Activated naive CD4-positive, alpha-beta T cell treated with Interleukin-2 at 50 U/mL for 16 hours (primary cell): ENCODE measurements at places on chromosomes 16 and 17.

- no peak for DNase-seq
These were observed 12.2 kb downstream of the CD300LD start for GRCh38 chr17:74579900-74580299.

- no peak for DNase-seq
These were observed 4.9 kb downstream of the CAPNS2 start for GRCh38 chr16:55571191-55571897.

- no peak for DNase-seq
These were observed 69.1 kb downstream of the VMP1 start for GRCh38 chr17:59776577-59776976.

GRCh38 chr17:7043497-7044198 lies at the start of gene SLC16A11:
Gene SLC16A11, minus strand, starts transcription at chr17:7044092. Its CDS starts 579 bp downstream, at chr17:7043513.
- peak; percentile 46 for DNase-seq

DNA sequence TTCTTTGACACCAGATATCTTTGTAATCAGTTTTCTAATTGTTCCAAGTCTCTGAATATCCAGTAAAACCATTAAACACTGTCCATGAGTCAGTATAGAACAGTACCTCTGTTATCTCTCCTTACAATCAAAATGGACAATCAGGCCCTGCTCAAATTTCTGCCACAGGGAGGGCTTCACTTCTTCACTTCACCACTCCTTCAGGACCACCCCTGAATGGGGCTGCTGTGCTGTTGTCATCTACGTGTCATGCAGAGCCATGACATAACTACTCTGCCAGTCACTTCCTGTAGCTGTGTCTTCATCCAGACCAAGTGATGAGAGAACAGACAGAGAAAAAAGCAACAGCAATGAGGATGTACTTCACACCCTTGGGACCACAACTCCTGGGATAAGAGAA lies 116.9 kb downstream of the TANC2 start:
- no peak for DNase-seq

DNA sequence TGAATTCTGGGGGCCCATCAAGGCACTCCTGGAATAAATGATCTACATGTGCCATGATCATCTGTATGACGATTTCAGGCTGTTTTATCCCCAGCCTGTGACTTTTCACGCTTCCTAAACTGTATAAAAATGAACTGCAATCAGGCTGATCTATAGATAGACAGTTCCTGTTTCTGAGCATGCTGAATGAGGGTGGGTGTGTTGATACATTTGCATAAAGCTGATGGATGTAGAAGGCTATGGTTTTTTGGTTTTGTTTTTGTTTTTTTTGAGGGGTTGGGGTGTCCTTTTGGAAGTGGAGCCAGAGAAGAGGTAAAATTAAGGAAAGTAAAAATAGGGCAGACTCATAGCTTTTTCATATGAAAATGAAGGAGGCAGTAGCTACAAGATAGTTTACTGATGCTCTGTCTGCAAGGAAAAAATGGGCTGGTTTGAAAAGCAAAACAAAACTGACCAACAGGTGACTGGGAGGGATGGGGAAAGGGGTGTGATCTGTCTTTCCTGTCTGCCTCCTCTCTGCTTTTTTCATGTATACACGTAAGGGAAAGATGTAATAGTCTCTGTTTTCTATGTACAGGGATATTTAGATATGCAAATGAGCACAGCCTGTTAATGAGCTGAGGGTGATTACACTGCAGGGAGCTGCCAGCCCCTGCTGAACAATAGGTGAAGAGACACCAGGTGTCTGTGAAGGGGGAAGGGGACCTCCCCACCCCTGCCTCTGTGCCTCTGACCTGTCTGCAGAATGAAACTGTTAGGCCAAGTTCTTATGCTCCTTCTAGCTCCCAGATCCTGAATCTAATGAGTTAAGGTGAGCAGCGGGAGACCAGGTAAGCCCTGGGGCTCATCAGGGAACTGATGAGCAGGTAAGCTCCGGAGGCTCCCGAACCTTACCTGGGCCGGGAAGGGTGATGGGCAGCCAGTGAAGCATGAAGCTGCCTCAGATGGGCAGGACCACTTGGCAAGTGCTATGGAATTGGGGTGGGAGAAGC lies 46.6 kb upstream of the LYRM9 start:
- no peak for DNase-seq

DNA sequence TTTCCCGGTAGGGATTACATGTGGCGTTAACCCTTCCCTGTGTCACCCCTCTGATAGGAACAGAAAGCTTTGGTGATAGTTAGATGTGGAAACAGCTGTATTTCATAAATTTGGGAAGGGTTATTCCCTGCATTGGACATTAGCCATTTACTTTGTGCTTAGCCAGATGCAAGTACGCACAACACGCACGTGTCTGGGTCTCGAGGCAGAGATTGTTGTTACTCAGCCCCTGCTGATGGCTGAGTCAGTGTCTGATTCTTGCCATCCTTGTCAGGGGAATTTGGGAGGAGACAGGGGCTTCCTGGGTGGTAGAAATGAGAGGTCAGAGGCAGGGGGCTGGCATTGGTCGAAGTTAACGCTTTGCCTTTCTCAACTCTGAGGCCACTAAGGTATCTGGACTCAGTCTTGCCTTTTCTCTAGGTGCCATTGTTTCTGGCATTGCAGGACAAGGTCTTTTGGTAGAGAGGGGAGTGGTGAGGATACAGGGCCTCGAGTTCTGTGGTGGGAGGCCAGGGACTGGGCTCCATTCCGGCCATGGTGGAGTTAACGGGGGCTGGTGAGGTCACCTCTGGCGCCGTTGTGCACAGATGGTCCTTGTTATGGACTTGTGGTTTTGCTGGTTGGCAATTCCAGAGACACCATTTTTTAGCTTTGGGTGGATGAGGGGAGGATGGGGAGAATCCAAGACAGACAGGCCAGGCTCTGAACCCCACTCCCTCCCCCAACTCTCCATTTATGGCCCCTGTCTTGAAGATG lies 8.2 kb downstream of the MMP2 start:
- DNase-seq: no peak

- DNase-seq: no peak
These were observed 3.6 kb upstream of the STAC2 start for GRCh38 chr17:39229274-39229913.

DNA sequence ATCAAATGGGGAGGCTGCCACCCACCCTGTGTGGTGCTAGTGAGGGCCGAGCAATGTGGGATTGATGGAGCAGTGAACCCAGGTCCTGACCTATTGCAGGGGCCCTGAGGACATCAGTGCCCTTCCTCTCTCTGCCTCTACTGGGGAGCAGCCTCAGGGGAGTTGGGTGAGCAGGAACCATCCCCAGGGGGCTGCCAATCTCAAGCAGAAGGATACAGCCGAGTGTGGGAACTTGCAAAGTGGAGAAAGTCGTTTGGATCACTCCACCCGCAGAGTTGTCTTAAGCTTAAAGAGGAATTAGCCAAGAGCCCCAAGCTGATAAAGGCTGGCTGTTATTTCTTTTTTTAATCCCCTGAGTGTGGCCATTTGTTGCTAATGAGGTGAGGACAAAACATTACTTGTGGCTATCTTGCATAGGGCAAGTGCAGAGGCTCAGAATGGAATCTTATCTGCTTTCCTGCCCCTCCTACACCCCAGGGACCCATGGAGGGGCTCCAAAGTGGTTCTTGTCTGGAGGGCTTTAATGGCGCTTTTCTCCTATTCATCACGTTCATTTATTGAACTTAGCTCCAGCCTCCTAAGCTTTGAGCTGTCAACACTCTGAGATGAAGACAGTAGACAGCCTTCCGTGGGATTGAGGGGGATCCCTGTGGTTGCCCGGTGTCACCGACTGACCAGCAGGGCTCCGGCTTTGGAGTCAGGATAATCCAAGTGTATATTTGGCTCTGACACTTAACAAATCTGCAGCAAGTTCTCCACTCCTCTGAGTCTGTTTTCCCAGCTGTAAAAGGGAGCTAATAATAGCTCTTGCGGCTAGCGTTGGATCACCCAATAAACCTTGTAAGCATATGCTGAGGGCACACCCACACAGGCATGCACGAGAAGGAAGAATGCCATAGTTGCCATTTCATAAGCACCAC lies 45.1 kb downstream of the MYH11 start:
- DNase-seq: no peak

DNA sequence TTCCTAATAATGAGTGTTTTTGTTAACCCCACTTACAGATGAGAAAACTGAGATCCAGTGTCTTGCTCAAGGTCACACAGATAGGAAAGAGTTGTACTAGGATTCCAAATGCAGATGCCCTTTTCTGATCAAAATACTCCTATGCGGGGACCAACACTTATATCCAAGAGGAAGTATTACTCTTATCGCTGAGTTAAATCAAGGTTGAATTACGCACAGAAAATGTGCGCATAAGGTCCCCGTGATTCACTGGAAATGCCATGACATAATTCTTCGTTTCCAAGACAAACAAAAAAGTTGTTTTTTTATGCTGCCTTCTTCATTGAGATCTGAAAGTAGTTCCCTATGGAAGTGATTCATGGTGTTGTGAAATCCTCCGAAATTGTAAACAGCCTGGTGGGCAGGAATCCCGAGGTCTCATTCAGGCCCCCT lies 463.8 kb upstream of the HSBP1 start:
- DNase-seq: no peak

DNA sequence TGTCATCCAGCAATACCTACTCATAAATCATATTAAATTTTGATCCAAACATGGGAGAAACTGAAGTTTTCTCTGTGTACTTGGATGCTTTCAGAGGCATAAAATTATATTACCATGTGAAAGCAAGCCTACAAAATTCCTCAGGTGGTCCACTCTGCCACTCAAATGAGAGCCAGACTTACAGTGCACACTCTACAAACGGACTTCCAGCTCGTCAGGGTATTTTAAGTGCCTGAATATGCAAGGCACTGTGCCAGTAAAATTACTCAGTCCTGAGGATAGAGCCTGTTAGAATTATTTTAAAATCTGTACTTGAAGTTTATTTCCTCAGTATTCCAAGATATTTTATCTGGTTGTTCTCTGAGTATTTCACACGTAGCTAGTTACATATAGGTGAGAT lies 54.5 kb downstream of the TENT4B start:
- no peak for DNase-seq

DNA sequence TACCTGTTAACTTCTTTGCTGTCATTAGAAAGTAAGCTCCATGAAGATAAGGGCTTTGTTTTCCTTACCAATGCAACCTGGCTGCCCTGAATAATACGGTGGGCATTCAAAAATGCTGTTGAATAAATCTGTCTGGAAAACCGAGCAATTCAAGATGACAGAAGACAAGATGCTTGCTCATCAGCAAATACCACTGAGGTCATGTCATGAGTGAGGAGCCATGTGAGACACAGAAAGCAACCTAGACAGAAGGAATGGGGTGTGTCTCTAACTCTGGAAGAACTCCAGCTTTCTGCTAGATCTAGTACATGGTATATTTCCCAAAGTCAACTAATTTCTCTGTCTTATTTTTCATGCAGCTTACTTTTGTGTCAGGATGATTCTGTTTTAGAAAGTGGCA lies 64.2 kb downstream of the STH start:
- DNase-seq: no peak

DNA sequence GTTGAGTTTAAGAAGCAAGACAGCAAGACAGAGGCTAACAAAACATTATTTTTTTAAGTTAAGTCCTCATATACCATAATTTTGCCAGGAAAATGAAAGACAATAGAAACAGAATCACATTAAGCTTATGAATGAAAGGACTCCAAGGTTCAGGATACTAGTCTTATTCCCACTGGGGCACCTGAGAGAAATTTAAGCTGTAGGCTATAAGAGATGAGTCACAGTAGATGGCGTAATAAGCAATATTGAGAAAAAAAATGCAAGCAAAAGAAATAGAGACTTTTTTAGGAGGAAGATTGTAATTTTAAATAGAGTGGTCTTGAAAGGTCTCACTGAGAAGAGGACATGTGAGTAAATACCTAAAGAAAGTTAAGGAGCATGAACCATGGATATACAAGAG lies 57.1 kb upstream of the KIF2B start:
- DNase-seq: no peak

GRCh38 chr17:44074231-44074910 lies 3.8 kb downstream of the G6PC3 start:
- no peak for DNase-seq

GRCh38 chr17:9587969-9588656 lies 11.7 kb downstream of the CFAP52 start:
- DNase-seq: no peak

GRCh38 chr16:56849690-56850680 lies 15.0 kb upstream of the SLC12A3 start:
- no peak for DNase-seq

DNA sequence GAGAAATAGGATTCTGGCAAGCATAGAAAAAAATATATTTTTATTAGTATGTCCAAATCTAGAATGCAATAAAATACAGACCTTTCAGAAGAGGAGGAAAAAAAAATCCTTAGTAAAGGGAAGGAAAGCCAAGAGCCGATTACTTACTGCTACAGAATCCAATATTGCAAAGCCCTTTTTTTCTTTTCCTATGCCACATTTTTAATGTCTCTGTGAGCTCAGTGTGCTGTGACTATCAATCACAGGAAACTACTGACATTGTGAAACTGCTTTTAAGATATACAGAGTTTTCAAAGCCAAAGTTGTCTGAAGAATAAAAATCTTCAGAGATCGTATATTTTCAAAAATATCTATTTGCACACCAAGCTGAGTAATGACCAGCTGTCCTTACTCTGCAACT lies 120.4 kb downstream of the CHD9NB start:
- DNase-seq: no peak

DNA sequence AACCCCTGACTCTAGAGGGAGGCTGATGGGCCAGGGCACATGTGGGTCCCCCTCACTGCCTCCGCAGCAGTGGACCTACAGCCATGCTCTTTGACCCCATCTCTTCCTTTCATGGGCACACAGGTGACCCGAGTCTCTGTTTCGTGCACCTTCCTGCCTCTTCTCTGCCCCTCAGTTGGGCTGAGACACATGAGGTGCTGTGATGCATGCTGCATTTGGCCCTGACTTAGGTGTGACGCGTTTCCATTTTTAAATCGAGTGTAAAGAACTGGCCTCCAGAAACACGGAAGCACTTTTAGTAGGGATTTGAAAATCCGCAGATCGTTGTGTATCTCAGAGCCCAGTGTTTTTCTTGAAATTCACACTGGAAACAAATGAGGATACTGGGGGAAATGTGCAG lies 24.6 kb downstream of the C16orf90 start:
- no peak for DNase-seq

- no peak for DNase-seq
These were observed 18.9 kb downstream of the C16orf54 start for GRCh38 chr16:29726845-29727377.

- no peak for DNase-seq
These were observed 66.3 kb upstream of the DOC2B start for GRCh38 chr17:247767-248166.
